ENCODE measurements at places on chromosomes 7 and 10.

GRCh38 chr10:44968500-44969400, 9.1 kb downstream of the RASSF4 start:
- no peak for DNase-seq

- DNase-seq = no peak
Observed at GRCh38 chr7:79506481-79506880, 53.0 kb upstream of the MAGI2 start.

DNA sequence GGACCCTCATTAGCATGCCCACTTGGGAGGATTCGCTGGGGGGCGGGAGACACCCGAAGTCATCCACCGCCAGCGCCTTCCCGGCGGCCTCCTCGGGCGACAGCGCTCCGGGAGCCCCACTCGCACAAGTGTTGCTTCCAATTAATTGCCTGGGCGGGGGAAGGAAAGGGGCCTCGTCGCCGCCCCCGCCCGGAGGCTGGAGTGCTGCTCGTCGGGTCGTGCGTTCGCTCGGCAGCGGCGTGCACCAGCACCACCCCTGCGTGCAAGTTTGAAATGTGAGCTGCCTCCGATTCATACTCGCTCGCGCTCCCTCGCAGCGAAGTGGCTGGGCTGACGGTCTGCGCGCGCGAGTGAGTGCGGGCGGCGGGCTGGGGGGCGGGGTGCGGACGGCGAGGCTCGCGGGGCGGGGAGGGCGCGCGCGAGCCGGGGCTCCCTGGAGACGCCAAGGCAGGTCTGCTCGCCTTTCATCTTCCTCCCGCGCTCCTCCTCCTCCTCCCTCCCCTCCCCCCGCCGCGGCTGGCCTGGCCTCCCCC, 104.6 kb upstream of the PPIF start:
- DNase-seq = peak; percentile 72

GRCh38 chr10:79494871-79495705, 17.2 kb upstream of the EIF5AL1 start:
- no peak for DNase-seq

DNA sequence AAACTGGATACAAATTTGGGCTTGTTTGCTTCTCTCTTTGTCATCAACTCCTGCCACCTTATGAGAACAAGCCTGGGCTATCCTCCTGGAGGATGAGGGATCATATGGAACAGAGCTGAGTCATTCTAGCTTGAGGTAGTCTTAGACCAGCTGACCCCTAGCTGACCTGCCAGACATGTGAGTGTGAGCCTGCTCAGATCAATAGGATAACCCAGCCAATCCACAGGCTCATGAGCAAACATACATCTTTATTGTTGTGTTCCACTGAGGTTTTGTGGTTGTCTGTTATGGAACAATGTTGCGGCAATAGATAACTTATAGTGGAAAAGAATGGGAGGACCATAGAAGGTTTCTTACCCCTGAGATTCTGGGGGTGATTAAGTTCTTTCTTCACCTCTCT, 54.5 kb upstream of the FAM180A start:
- DNase-seq = no peak

DNA sequence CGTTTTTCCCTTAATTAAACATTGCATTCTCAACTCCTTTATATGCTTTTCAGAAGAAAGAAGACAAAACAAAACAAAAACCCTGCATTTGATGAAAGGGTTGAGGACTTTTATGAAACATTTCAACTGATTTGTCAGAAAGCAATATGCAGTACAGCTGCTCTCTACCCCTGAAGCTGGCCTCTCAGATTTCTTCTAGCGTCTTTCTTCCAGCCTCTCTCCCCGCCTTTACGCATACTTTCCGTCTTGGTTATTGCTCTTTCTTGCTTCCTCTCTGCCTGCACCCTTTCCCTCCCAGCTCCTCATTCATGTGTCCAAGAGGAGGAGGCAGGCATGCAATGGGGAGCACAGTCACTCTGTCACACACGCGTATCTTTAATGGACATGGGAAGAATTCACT, 91.0 kb upstream of the COL1A2 start:
- peak; percentile 61 for DNase-seq

- DNase-seq = no peak
Observed at GRCh38 chr7:3083350-3083749, 39.7 kb upstream of the CARD11 start.

GRCh38 chr7:31492086-31492485, 21.8 kb upstream of the ITPRID1 start:
- no peak for DNase-seq

- no peak for DNase-seq
Observed at GRCh38 chr7:16367115-16367514, 54.2 kb downstream of the CRPPA start.

GRCh38 chr7:117775801-117776200, 97.4 kb downstream of the CTTNBP2 start:
- DNase-seq = no peak

DNA sequence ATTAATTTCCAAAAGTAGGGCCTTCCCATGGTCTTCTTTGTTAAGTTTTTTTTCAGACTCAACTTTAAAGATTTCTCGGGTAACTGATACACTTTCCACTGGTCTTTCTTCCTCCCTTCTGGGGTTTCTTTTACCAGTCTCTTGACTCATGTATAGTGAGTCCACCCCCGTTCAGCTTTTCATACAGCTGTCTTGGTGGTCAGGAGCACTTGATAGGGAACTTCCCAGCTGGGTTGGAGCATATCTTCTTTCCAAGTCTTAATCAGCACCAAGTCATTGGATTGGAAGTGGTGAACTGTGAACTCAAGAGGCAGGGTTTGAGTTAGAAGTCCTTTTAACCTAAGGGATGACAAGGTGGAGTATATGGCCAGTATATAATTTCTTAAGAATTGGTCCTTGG, 29.2 kb upstream of the ELOVL3 start:
- DNase-seq = no peak

GRCh38 chr10:108696792-108697477, 1226.4 kb downstream of the XPNPEP1 start:
- no peak for DNase-seq

- no peak for DNase-seq
Observed at GRCh38 chr7:158252837-158253669, 334.6 kb downstream of the PTPRN2 start.

GRCh38 chr10:96082153-96082552, 38.8 kb downstream of the CCNJ start:
- DNase-seq = no peak

- no peak for DNase-seq
Observed at GRCh38 chr7:115363916-115364315, 442.0 kb downstream of the MDFIC start.

DNA sequence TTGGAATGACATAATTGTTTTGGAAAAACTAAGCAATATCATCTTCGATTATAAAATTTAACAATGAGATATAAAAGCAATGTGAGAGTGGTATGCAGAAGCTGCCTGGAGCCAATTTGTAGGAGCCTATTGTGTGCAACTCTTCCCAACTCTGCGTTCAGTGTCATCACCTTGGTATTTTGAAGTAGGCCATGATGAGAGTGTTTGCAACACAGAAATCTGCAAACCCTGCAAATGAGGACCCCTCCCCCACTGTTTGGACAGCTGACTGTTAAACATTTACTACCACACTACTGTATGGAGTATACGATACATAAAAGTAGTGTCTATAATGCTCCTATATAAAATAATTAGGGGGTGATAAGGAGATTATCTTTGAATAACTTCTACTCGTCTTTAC, 531.3 kb downstream of the ATRNL1 start:
- DNase-seq = no peak

- no peak for DNase-seq
Observed at GRCh38 chr10:26737730-26738129, 40.2 kb downstream of the PDSS1 start.

DNA sequence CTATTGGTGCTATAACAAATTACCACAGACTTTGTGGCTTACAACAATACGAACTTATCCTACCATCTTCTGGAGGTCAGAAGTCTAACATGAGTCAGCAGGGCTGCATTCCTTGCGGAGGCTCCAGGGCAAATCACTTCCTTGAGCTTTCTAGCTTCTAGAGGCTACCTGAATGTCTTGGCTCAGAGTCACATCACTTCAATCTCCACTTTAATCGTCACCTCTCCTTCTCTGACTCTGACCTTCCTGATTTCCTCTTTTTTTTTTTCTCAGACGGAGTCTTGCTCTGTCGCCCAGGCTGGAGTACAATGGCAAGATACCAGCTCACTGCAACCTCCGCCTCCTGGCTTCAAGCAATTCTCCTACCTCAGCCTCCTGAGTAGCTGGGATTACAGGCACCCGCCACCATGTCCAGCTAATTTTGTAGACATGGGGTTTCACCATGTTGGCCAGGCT, 44.6 kb upstream of the ANAPC16 start:
- no peak for DNase-seq

DNA sequence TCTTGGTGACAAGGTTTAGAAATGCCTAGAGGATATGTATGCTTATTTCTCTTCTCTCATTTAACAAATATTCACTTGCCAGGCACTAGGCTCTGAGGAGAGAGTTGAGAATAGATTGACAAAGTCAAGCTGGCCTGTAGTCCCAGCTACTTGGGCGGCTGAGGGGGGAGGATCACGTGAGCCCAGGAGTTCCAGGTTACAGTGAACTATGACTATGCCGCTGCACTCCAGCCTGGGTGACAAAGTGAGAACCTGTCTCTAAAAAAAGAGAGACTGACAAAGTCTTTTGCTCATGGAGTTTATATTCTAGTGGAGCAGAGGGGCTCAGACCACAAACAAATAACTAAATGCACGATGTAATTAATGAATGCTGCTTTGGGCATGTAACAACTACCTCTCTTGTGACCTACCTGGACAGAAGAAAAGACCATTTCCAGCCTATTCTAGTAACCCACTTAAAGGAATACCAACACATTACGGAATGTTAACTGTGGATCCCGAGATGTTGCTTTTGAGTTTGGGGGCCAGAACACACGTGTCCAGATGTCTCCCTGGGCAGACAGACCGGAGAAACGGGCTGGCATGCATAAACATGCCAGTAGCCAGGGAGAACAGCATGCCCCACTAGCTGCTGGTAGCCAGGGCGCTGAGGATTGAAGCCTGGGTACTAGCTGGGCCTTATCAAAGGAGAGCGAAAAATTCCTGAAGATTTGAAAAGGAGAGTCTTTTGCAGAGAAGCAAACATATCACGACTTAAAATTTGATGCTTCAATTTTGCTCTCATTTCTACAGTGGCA, 2.6 kb upstream of the BMPR1A start:
- DNase-seq = no peak

DNA sequence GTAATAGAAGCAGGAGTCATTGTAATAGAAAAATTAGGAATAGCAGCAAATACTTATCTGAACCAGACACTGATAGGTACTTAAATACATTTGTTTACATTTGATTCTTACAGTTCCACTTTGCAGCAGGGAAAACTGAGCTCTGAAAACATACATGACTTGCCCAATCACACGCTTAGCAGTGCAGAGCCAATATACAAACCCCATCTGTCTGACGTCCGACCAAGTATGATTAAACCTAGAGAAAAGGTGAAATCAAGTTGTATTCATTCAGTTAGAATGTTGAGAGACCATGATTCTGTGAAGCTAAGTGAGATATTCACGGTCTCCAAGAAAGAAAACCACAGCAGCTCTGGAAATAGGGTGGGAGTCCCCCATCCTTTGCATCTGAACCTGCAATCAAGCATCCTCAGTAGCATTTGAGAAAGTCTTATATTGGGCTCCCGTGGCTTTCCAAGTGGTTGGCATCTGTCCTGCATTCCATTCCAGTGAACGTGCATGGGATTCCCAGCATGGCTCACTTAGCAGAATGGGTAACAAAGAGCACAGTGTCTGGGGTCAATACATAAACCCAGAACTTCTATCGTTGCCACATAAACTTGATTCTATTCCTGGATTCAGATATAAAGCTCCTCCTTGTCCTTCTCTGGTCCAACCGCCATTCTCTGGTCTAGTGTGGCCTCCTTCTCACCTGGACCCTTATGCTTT, 148.7 kb upstream of the RSU1 start:
- DNase-seq = no peak

DNA sequence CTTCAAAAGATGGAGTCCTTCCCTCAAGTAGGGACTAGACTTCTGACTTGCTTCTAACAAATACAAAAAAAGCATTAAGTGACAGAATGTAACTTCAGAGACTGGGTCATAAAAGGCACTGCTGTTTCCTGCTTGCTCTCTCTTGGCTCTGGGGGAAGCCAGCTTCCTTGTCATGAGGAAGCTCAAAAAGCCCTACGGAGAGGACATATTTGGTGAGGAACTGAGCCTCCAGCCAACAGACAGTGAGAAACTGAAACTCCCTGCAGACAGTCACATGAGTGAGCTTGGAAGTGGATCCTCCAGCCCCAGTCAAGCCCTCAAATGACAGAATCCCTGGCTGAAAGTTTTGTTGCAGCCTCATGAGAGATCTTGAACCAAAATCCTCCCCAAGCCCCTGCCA, 26.3 kb upstream of the SLC35G1 start:
- no peak for DNase-seq

DNA sequence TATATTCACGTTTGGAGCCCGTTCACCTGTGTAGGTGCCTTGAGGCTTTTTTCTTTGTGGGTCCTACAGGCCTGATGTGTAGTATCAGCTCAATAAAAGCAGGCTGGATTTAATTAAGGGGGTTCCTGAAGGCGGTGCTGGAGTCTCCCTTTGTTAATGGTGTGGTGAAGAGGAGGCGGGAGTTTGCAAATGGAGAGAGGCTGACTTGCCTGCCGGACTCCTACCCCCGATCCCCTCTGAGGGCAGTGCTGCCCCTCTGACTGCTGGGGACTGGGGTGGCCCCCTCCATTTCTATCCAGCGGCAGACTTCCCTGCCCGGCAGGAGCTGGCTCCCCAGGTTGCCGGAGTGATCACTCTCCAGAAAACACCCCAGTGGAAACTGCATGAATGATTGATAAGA, 45.1 kb downstream of the ZMIZ1 start:
- DNase-seq = no peak

DNA sequence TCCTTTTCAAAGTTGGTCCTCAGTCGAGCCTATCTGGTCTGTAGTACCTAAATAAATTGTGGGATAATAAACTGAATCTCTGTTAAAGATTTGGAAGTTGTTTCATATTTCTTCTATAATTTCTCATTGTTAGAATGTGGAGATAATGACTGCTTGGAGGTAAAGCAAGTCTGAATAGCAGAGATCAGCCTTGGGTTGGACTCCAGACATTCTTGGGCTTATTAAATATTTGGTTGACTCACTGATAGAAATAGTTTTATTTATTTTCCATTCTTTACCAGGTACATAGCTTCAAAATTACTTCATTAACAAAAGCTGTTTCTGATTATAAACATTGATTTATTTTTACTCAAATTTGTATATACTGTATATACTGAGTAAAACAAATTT, 34.3 kb downstream of the TPST1 start:
- DNase-seq = no peak

- no peak for DNase-seq
Observed at GRCh38 chr10:76051007-76051936, 619.8 kb downstream of the LRMDA start.

GRCh38 chr10:69349542-69349888, 67.2 kb downstream of the TACR2 start:
- DNase-seq = no peak

DNA sequence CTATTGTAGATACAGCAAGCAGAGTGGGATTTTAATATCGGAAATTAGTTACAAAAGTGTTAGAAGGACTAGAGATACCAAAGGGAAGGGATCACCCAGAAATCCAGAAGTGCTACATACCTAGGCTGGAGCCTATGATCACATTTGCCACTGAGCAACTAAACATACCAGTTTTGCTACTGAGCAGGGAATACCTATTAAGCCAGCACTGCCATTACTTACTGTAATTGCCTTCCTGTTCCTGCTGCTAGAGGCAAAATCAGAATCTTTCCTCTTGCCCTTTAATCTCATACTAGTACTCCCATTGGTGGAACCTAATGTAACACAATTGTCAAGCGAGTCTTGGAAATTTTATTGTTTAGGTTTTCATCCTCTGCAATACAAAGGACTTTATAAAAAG, 121.7 kb downstream of the ATRNL1 start:
- no peak for DNase-seq

Data from uterus (tissue), 4 donors.